ENCODE measurements at places on chromosomes 3 and 15.

GRCh38 chr3:185402561-185402960, 39.6 kb downstream of the MAP3K13 start:
- no peak for DNase-seq

DNA sequence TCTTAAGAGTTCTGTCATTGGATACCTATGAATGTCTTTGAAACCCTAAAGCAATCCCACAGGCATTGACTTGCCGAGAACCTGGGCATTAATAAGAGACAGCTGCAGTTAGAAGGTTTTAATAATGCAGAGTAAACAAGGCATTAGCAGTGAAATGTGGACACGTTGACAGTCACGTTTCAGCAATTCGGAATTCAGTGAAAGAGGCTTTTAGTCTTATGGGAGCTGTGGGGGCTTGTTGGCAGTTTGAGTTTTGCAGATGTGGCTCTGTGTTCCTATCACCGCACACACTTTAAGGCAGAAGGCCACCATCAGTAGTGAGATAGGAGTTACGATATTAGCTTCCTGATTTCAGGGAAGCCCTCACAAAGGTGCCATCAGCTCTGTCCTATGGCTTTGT, 145.2 kb upstream of the NUDT16 start:
- DNase-seq = no peak

GRCh38 chr3:175240921-175241320, 381.8 kb downstream of the NAALADL2 start:
- DNase-seq = no peak

- no peak for DNase-seq
Observed at GRCh38 chr15:62208367-62208766, 43.3 kb upstream of the C2CD4B start.

GRCh38 chr3:10937141-10937825, 55.3 kb upstream of the SLC6A1 start:
- DNase-seq = no peak

GRCh38 chr3:118199044-118199443, 835.6 kb downstream of the IGSF11 start:
- DNase-seq = no peak

- DNase-seq = no peak
Observed at GRCh38 chr3:8768364-8769087, 887 bp downstream of the OXTR start.

DNA sequence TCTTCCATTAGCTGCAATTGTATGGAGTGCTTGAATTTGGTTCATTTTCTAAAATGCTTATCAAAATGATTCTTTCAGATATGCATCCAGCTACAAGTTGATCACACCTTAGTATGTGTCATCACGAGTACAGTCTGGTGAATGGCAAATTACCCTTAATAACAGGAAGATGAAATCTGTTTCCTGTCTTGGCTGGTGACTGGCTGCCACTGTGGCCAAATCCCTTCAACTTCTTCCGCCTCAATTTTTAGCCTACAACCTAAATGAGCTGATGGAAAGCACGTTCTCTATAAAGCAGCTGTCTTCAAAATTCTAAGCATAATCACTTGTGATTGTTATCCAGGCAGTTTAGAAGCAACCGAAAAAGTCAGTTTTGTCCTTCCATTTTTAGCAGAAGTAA, 387.1 kb upstream of the NECTIN3 start:
- DNase-seq = no peak

DNA sequence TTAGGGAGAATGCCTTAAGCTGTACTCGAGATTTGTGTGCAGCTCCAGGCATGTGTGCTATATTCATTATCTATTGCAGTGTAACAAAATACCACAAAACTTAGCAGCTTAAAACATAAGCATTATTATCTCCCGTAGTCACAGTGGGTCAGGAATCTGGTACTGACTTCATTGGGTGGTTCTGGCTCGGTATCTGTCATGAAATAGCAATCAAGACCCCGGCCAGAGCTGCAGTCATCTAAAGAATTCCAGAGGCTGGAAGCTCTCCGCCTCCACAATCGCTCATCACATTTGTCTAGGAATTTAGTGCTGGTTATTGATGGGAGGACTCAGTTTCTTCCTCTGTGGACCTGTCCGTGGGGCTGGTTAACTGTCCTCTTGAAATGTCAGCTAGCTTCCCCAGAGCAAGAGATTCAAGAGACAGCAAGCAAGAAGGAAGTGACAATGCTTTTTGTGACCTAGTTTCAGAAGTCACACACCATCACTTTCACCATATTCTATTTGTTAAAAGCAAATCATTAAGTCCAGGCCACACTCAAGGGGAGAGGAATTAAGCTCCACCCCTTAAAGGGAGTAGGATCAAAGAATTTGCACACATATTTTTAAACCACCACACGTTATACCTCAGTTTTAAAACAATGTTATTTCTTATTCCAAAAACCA, 76.1 kb downstream of the TOP2B start:
- peak; percentile 13 for DNase-seq
